ENCODE measurements at places on chromosomes 16 and 17. TPM values are rescaled to one million over a fixed set of nuclear protein-coding genes. Genes with fewer than 3 reads are reported as not detected.

Gene CCL17
- not detected for total RNA-seq

Gene SSTR5
- not detected for total RNA-seq

Gene TPSG1
- total RNA-seq: not detected

Gene GSG1L
- not detected for total RNA-seq

Gene EVI2B
- 9.9 TPM for total RNA-seq

Gene CIBAR2
- total RNA-seq: 54.0 TPM

Gene NOG
- not detected for total RNA-seq

GRCh38 chr17:72571813-72572396, 451.1 kb downstream of the SOX9 start:
- no peak for DNase-seq
- H3K4me3 ChIP-seq: no peak overlapping the region
- peaks cover 30% of the 10 kb centered on the region for H3K4me1 ChIP-seq

DNA sequence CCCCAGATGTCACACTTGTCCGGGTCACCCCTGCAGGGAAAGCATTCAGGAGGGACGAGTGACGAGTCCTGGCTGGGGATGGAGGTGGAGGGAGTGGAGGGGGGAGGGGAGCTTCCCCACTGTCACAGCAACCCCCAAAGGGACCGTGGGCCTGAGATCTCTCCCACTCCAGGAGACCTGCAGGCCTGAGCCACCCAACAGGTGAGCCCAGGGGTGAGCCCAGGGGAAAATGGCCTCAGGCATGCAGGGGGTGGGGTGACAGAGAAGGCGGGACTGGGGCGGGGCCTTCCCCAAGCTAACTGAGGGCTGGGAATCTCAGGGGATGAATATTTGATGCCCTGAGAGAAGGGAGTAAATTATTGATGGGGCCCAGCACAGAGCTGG, 2.4 kb downstream of the USH1G start:
- H3K4me1 ChIP-seq: peaks cover 27% of the 10 kb centered on the region
- no peak overlapping the region for H3K27ac ChIP-seq
- H3K27me3 ChIP-seq: peaks cover 63% of the 10 kb centered on the region
- H3K4me3 ChIP-seq: no peak overlapping the region
- no peaks in the 10 kb centered on the region for H3K36me3 ChIP-seq

DNA sequence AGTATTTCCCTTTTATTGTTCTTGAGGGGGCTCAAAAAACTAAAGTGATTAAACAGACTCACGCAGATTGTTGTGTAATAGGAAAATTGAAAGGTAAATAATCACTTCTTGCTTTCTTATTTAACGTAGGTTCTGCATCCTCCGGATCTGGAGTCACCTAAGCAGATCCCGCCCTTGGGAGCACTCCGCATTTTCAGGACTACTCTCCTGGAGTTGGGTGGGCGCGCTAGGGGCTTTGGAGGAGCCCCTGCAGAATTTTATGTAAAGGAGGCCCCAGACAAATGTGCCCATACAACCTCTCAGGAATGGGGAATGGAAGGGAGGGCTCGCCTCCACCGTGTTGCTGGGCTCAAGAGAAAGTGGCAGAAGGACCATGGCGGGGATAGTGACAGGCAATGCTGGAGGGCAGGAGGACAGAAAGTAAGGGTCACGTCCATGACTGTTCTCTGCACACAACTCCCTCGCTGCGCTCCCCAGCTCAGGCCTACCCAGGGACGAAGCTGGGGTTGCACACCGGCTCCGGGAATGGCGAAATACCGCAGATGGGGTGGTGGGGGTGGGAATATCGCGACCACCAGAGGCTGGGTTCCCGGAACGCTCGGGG, 8.3 kb downstream of the MT2A start:
- no peaks in the 10 kb centered on the region for H3K36me3 ChIP-seq
- peaks cover 39% of the 10 kb centered on the region for H3K4me1 ChIP-seq
- H3K27ac ChIP-seq: peak overlapping the region; percentile 68
- peak overlapping the region; percentile 45 for H3K4me3 ChIP-seq
- DNase-seq: no peak
- peaks cover 17% of the 10 kb centered on the region for H3K27me3 ChIP-seq

GRCh38 chr16:28879841-28880588, 1.7 kb downstream of the ATP2A1 start:
- peak; percentile 89 for DNase-seq
- H3K4me1 ChIP-seq: peaks cover 20% of the 10 kb centered on the region
- H3K27ac ChIP-seq: peak overlapping the region; percentile 62
- H3K27me3 ChIP-seq: no peaks in the 10 kb centered on the region
- H3K36me3 ChIP-seq: no peaks in the 10 kb centered on the region

- H3K27ac ChIP-seq: no peak overlapping the region
- no peak overlapping the region for H3K4me3 ChIP-seq
- DNase-seq: peak; percentile 57
Measured at GRCh38 chr17:81253358-81254131, 14.4 kb downstream of the NDUFAF8 start.

- no peaks in the 10 kb centered on the region for H3K36me3 ChIP-seq
- DNase-seq: no peak
- no peak overlapping the region for H3K4me3 ChIP-seq
- H3K27me3 ChIP-seq: no peaks in the 10 kb centered on the region
Measured at GRCh38 chr17:50779747-50780353, 12.5 kb upstream of the ANKRD40CL start.

- no peak overlapping the region for H3K4me3 ChIP-seq
- peaks cover 36% of the 10 kb centered on the region for H3K4me1 ChIP-seq
- peak; percentile 62 for DNase-seq
- peak overlapping the region; percentile 42 for H3K27ac ChIP-seq
- H3K27me3 ChIP-seq: no peaks in the 10 kb centered on the region
- H3K36me3 ChIP-seq: no peaks in the 10 kb centered on the region
Measured at GRCh38 chr16:11109566-11109965, 146.4 kb downstream of the SOCS1 start.

DNA sequence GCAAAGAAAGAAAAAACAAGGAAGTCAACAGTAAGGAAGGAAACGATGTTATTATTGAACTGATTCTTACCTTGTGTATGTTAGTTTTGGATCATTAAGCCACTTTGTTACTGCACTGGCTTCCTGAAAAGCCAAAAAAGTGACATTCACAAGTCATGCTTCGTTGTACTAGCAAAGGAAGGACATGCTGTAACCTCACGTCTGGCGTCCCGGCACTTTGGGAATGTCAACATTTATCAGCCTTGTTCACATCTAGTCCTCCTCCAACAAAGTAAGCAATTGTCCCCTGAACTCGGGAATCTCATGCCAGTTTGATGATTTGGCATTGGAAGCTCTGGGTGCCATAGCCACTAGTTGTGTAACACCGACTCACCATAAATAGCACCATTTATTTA, 731 bp upstream of the MKS1 start:
- H3K27ac ChIP-seq: peak overlapping the region; percentile 77
- H3K36me3 ChIP-seq: no peaks in the 10 kb centered on the region
- DNase-seq: peak; percentile 7
- no peaks in the 10 kb centered on the region for H3K27me3 ChIP-seq
- no peaks in the 10 kb centered on the region for H3K4me1 ChIP-seq

DNA sequence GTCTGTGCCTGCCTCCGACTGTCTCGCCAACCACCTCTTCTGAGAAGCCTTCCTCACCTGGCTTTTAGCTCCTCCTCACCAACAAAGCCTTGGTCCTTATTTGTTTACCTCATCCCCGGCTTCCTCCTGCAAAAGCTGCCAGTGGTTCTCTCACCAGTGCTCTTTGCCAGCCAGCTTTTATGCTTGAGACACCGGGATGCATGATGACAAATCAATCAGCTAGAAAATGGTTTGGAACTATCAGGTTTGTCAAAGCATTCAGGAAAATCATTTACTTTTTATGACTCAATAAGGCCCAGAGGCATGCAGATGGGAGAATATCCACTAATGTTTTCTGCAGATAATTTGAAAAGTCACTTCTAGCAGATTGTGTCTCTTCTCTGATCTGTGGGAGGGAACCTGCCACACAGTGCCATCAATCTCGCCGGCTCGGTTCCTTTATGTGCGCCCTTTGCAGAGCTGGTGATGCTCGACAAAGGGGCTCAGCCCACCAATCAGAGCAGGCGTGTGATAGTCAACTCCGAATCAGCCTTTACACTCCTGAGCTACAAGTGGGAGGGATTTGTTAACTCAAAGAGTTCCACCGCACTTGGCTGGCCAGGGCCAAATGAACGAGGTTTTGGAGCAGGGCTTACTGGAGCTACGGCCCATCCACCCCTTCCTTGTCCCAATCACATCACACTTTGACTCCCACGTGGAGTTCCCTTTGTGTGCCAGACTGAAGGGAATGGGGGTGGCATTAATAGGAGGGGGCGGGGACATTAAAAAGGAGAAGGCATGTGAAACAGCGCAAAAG, 85.8 kb downstream of the MRC2 start:
- no peak overlapping the region for H3K4me3 ChIP-seq
- H3K36me3 ChIP-seq: no peaks in the 10 kb centered on the region
- DNase-seq: no peak
- no peaks in the 10 kb centered on the region for H3K4me1 ChIP-seq
- H3K27ac ChIP-seq: no peak overlapping the region

DNA sequence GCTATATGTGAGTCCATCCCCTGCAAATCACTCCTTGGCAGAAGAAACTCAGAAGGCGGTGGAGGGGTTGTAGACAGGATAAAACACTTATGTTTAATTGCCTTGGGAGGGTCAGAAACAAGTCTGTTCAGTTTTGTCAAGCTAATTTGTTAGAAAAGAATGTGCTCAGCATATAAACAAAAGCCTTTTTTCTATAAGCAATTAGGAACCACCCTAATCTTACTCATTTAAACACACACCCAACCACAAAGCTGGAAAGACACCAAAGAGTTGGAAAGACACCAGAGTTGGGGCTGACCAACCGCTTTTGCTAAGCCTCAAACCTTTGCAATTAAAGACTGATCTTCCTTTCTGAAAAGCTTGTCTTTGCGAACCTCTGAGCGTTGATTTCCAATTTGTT, 439.2 kb upstream of the ERCC4 start:
- no peak overlapping the region for H3K4me3 ChIP-seq
- no peak for DNase-seq
- H3K27ac ChIP-seq: no peak overlapping the region

GRCh38 chr16:50411034-50411433, 42.2 kb upstream of the BRD7 start:
- no peak overlapping the region for H3K4me3 ChIP-seq
- no peaks in the 10 kb centered on the region for H3K36me3 ChIP-seq
- no peak overlapping the region for H3K27ac ChIP-seq
- H3K27me3 ChIP-seq: no peaks in the 10 kb centered on the region

DNA sequence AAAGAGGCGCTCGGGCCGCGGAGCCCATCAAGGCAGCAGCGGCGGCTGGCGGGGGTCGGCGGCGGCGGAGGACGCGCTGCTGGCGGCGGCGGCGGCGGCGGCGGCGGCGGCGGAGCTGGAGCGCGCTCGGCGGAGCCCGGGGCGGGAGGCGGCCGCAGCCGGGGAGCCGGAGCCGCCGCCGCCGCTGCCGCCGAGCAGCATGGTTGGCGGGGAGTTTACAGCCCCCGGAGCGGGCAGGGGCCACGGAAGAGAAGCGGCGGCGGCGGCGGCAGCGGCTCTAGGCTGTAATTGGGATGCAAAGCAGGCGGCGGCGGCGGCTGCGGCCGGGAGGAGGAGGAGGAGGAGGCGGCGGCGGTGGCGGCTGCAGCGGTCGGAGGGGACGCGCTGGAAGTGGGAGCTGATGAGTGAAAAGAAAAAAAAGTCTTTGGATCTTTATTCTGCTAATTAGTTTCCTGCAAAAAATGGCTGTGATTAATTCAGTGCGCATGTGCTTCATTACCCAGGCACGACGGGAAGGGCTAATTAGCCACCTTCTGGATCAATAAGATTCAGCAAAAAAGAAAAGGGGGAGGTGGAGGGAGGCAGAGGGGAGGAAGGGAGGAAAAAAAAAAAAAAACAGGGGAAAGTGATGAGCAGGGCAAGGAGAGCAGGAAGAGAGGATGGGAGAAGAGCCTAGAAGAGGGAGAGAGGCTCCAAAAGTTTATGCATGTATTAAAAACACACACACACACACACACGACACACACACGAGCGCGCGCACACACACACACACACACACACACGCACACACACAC, 10.9 kb upstream of the ZFHX3 start:
- peak; percentile 81 for DNase-seq
- H3K27me3 ChIP-seq: peaks cover 3% of the 10 kb centered on the region
- H3K4me3 ChIP-seq: peak overlapping the region; percentile 68
- H3K36me3 ChIP-seq: no peaks in the 10 kb centered on the region
- peaks cover 26% of the 10 kb centered on the region for H3K4me1 ChIP-seq

DNA sequence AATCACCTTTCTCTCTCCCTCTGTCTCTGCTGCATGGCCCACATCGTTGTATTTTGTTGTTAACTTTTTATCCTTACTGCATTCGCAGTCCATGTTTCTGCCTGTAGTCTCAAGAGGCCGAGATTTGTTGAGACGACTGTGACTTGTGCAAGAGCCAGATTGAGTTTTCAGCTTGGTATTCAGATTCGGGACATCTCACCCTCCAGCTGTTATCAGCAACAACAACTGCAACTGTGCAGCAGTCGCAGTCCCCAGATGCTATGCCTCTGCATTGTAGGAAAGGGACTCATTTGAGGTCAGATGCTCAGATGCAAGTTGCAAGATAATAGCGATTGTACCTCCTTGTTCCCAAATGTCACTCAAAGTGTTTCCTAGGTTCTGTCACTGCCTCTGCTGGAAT, 209.0 kb downstream of the SNX29 start:
- no peaks in the 10 kb centered on the region for H3K27me3 ChIP-seq
- no peak for DNase-seq
- H3K4me1 ChIP-seq: peaks cover 10% of the 10 kb centered on the region
- H3K4me3 ChIP-seq: no peak overlapping the region
- H3K36me3 ChIP-seq: no peaks in the 10 kb centered on the region

DNA sequence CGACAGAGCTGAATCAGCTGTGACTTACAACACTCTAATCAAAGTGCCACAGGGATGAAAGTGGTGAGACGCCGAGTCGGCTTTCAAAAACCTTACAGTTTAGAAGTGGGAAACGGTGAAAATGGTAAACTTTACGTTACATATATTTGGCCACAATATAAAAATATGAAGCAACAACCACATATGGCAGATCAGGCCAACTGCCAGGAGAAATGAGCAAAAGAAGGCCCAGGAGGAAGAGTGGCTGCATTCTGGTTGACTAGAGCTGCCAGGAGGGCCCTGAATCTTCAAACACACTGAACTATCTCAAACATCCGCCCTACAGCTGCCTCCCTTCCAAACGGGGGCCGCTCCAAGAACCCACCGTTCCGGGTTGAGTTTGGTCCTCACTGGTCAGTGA, 56.3 kb downstream of the MRM3 start:
- H3K27ac ChIP-seq: no peak overlapping the region
- no peaks in the 10 kb centered on the region for H3K4me1 ChIP-seq
- no peak for DNase-seq
- no peak overlapping the region for H3K4me3 ChIP-seq
- no peaks in the 10 kb centered on the region for H3K27me3 ChIP-seq

- H3K27ac ChIP-seq: no peak overlapping the region
- peaks cover 15% of the 10 kb centered on the region for H3K4me1 ChIP-seq
- no peak overlapping the region for H3K4me3 ChIP-seq
- DNase-seq: no peak
- H3K27me3 ChIP-seq: no peaks in the 10 kb centered on the region
- no peaks in the 10 kb centered on the region for H3K36me3 ChIP-seq
Measured at GRCh38 chr17:59719526-59719925, 12.1 kb downstream of the VMP1 start.

DNA sequence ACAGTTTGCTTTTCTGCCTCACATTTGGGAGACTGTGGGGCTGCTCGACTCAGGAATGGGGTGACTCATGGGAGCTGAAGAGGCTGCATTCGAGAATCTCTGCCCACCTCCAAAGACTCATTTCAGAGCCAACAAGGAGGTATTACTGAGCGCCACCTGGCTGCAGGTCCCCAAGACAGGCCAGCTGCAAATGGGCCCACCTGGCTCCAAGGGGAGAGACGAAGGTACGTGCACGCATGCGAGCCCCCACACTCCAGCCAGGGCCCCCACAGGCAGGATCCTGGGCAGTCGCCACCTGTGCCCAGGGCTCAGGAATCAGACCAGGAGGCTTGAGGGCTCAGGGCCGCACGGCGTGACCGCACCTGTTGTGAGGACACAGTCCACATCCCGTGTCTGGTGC, 6.0 kb downstream of the HAGHL start:
- H3K27ac ChIP-seq: no peak overlapping the region
- peaks cover 45% of the 10 kb centered on the region for H3K36me3 ChIP-seq
- no peak for DNase-seq
- no peak overlapping the region for H3K4me3 ChIP-seq

Data from stomach (tissue), 19 donors.